CD4-positive, CD25-positive, alpha-beta regulatory T cell (primary cell): ENCODE measurements at places on chromosomes 3 and 15.

GRCh38 chr15:37877851-37878741 lies 56.3 kb upstream of the TMCO5A start:
- DNase-seq = no peak

GRCh38 chr3:124213641-124214040 lies 221.7 kb upstream of the ROPN1 start:
- DNase-seq = no peak

DNA sequence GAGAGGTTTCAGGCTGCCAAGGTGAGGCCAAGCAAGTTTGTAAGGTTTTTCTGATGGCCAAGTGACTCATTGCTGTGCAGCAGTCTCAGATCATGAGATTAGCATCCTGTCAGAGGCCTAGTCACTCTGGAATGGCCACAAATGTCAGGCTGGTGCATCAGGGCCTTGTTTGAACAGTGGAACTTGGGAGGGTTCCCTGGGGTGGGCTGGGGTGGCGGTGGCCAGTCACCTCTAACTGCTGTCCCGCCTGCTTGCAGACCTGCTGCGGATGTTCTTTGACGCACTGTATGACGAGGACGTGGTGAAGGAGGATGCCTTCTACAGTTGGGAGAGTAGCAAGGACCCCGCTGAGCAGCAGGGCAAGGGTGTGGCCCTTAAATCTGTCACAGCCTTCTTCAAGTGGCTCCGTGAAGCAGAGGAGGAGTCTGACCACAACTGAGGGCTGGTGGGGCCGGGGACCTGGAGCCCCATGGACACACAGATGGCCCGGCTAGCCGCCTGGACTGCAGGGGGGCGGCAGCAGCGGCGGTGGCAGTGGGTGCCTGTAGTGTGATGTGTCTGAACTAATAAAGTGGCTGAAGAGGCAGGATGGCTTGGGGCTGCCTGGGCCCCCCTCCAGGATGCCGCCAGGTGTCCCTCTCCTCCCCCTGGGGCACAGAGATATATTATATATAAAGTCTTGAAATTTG lies 2.8 kb upstream of the FAM131A start:
- DNase-seq = peak; percentile 23

GRCh38 chr15:25059698-25060471 lies 105.1 kb downstream of the SNRPN start:
- no peak for DNase-seq

GRCh38 chr15:37094333-37094914 lies 5.9 kb downstream of the MEIS2 start:
- DNase-seq = no peak

GRCh38 chr3:56783644-56784447 lies 17.9 kb downstream of the ARHGEF3 start:
- DNase-seq = peak; percentile 84

GRCh38 chr15:77634266-77634962 lies 1.7 kb upstream of the LINGO1 start:
- DNase-seq = peak; percentile 4

DNA sequence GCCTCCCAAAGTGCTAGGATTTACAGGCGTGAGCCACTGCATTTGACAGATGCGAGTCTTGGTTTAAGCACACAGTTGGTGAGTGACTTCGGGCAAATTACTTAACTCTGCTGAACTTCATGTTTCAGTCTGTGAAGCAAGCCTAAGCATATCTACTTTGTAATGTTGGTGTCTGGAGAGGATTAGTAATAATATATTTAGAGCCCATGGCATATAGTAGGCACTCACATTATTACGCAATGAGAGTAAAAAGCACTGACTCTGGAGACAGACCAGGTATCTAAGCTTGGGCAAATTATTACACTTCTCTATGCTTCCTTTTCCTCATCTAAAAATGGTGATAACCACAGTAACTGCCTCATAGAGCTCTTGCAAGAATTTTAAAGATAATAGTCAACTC lies 208.7 kb upstream of the P2RY1 start:
- DNase-seq = no peak

GRCh38 chr3:29338377-29338776 lies 57.5 kb downstream of the RBMS3 start:
- no peak for DNase-seq

DNA sequence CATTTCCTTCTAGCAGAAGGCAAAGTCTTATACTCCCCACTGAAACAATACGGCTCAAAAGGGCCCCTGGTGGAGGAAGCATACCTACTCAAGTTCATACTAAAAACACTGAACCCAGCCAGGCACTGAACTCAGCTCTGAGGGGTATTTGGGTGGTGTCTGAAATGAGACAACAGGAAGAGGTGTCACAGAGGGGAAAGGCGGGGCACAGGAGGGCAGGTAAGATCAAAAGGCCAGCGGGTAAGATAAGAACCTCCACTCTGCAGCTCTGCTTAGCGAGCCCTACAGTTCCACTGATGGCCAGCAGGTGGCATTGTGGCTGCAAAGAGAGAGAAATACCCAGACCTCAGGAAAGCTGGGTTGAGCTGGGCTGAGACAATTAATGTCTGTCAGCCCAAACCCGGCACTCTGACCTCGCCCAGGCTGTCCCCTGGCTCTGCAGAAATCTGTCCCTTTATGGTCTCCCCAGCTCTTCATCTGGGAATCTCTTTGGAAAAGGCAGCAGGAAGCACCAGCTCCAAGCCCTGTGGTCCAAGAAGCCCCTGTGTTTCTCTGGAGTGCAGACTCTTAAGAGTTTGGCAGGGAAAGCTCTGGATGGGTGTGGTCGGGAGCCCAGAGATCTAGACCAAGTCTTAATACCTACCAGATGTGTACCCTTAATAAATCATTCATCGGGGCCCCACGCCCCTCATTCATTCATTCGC lies 8.4 kb downstream of the MFGE8 start:
- peak; percentile 90 for DNase-seq

DNA sequence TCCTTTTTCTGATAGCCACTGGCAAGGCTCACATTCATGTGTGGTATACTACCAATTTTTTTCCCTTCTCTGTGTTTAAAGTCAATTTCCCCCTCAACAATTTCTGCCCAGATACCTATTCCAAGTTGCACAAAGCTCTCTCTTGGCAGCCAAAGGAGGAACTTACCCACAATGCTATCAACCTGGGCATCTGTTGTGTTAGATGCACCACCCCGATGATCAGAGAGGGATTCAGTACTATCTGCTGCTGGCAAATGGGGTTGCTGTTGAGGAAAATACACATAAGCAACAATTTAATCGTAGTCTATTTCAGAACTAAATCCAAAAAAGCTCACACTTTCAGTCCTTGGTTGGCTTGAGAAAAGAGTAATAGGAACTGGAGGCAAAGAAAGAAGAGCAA lies 46.1 kb downstream of the AAGAB start:
- DNase-seq = no peak

GRCh38 chr3:25465266-25465860 lies 37.3 kb downstream of the RARB start:
- DNase-seq = no peak

- DNase-seq = no peak
Measured at GRCh38 chr15:38860674-38861073, 296.1 kb upstream of the RASGRP1 start.

DNA sequence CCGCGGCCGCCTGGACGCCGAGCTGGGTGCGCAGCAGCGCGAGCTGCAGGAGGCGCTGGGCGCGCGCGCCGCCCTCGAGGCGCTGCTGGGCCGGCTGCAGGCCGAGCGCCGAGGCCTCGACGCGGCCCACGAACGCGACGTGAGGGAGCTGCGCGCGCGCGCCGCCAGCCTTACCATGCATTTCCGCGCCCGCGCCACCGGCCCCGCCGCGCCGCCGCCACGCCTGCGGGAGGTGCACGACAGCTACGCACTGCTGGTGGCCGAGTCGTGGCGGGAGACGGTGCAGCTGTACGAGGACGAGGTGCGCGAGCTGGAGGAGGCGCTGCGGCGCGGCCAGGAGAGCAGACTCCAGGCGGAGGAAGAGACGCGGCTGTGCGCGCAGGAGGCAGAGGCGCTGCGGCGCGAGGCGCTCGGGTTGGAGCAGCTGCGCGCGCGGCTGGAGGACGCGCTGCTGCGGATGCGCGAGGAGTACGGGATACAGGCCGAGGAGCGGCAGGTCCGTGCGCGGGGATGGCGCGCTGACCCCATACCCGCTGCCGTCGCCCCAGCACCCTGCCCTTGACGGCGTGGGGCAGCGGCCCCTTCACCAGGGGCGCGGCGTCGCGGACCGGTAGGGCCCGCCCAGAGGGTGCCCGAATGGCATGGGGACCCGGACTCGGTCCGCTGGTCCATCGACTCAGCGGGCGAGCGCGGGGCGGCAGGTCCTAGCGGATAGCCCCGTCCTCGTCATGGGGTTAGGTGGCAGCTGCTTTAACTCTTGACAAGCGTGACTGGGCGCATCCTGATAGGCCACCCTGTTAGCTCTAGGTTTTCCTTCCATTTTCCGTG lies 848 bp downstream of the SYNM start:
- DNase-seq = peak; percentile 60

DNA sequence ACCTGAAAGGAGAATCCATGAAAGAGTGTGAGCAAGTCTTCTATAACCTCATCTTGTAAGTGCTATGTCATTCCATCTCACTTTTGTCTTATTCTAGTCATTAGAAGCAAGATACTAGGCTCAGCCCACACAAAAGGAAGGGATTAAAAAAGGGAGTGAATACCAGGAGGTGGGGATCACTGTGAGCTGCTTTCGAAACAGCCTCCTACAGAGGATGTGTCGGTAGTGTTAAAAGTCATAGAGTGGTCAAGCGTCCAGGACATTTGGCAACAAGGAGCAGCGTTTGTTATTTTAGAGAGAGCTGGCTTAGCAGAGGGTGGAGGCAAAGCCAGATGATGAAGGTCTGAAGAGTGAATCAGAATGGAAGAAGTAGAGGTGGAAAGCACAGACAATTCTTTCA lies 11.7 kb upstream of the ZNF148 start:
- no peak for DNase-seq

DNA sequence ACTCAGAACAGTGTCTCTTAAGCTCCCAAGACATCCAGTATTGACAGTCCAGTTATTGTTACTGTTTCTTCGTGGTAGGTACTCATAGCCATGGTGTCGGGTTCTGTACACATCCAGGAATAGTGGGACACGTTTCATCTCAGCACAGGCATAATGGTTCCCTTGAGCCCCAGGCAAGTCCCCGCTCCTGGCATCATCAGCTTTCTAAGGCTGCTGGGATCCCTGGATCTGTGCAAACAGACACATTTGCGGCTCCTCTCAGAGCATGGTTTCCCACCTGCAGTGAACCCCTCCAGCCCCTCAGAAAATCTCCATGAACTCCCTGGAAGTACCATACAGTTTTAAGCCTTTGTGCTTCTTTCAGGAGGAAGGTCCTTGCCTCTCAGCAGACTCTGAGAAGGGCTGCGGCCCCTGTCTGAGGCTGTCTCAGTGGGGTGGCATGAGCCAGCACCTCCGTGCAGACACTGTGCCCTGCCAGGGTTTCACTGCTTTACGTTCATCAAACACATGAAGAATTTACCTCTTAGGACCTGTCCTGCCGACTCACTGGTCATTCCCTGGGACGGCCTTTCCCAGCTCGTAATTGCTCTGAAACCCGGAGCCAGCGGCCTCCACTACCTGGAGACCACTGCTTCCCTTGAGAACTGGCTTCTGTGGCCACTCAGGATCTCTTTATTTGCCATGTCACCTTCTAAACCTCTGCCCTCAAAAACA lies 124.9 kb downstream of the LRRK1 start:
- DNase-seq = no peak

- DNase-seq = no peak
Measured at GRCh38 chr3:54573858-54574257, 354.0 kb downstream of the LRTM1 start.

DNA sequence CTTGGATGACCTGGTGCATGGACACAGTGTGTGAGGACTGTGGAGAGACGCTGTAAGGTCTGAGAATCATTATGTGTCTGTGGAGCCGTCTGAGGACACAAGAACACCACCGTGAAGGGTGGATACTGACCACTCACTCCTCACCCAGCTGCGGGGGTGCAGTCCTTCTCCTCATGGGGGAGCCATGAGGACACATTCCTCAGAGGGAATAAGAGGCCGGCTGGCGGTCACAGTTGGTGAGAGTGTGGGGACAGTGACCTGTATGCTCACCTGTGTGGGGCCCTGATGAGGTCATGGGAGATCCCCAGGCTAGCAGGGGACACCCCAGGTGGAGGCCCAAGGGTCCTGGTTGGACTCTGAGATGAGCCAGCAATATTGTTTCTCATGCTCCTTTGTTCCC lies 2.5 kb upstream of the TRPM1 start:
- DNase-seq = no peak

DNA sequence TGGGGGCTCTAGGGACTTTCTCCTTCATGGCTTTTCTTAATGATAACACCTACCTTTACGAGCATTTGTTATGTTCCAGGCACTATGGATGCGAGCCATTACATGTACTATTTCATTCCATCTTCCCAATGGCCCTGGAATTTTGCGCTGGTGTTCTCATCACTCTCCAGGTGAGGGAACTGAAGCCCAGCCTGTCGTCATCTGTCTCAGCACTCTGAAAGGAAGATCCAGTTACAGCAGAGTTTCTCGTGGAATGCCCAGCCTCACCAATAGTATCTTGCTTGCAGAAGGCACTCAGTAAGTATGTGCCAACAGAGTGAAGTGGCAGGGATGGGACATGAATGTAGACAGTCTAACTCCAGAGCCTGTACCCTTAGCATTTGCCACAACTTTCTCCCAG lies 56.8 kb downstream of the NOX5 start:
- no peak for DNase-seq

GRCh38 chr3:188361888-188362287 lies 207.9 kb downstream of the LPP start:
- peak; percentile 16 for DNase-seq

DNA sequence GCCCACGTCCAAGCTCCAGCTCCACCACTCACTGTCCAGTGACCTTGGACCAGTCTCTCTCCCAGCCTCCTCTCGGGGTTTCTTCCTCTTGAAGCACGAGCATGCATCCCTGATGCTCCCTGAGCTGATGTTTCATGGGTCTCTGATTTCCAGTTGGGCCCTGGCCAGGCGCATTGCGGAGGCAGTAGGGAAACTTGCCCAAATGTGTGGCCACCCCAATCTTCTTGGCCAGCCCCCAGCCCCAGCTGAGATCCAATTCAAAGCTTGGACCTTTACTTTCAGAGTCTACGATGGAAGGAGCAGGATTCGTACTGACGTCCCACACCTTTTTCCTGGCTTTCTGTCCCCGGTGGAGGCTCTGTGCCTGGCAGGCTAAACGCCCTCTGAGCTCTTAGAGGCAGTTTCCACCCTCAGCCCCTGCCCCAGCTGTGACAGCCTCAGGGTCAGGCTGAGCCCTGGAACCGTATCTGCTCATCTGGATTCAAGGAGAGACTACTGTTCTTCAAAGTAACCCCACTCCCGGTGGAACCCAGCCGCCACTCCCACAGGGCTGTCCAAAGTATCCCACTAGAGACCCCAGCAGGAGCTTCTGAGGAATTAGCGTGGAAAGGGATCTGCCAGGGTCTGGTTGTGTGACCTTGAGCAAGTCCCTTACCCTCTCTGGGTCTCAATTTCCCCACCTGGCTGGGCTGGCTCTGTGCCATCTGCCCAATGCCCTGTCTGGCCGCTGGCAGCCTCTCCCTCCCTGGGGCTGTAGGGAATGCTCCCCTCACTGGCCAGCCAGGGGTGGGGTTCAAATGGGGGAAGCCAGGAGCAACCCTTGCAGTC lies 37.4 kb downstream of the CPN2 start:
- DNase-seq = no peak

GRCh38 chr3:111668326-111668725 lies 73.2 kb upstream of the ZBED2 start:
- no peak for DNase-seq

GRCh38 chr3:171851660-171852058 lies 8.5 kb downstream of the TMEM212 start:
- no peak for DNase-seq
